ENCODE measurements at places on chromosomes 6 and 20.
A peak's percentile ranks its signal among the peaks of the same experiment; 100 is the strongest.

DNA sequence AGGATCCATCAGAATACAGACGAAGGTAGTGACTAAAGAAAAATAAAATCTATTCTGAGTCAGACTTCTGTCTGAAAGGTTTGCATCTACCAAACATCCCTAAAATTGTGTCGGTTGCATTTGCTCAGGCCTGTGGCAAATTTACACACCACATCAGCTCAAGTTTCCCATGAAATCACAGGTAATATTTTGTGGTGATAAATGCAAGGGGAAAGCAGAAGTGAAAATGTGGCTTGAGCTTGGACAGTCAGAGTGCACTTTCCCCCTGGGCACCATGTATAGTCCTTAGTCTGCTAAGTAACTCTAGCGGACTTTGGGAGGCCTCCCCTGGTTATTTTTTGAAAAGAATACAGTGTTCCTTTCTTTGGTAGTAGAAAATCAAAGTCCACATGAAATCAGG, 159.1 kb downstream of the PKHD1 start:
- DNase-seq = no peak

DNA sequence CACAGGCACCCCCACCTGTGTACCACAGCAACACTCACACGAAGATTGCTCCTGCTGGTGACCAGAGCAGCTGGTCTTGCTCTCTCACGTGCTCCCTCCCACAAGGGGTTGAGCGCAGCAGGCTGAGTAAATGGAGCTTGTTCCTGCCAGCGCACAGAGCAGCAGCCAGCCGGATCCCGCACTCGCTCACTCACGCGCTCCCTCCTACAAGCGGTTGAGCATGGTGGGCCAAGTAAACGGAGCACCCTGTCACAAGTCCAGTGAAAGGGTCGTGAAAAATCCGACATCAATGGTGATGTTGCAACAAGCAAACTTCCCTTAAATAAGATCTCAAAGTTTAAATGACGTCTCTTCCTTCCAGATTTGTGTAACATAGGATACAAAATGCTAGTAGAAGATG, 313.7 kb downstream of the FOXC1 start:
- DNase-seq = no peak

GRCh38 chr6:47203266-47203937, 106.3 kb downstream of the TNFRSF21 start:
- no peak for DNase-seq

DNA sequence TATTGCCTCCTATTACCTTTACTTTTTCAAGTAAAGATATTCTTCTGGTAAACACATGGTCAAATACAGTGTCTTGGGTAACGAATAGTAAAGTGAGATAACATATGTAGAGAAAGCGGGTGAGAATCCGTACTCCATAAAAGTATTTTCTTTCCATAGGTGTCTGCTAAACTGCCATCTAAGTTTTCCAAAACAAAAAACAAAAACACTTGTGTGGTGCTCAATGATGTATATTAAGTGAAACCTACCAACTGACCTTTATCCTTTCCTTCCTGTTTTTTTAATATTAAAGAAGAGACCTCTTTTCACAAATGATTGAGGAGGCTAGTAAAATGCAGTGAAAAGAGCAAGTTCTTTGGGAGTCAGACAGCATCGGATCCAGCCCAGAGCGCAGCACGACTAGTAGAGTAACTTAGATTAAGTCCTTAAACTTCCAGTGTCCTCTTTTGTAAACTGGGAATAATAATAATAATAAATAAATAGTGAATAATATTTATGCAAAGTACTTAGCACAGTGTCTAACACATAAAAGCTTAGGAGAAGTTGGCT, 437 bp upstream of the CDKAL1 start:
- DNase-seq = no peak

- DNase-seq = no peak
Observed at GRCh38 chr6:130138909-130139242, 83.9 kb downstream of the SAMD3 start.

GRCh38 chr6:111802015-111802414, 71.2 kb downstream of the FYN start:
- no peak for DNase-seq

- no peak for DNase-seq
Observed at GRCh38 chr6:168345896-168346754, 26.5 kb upstream of the DACT2 start.

DNA sequence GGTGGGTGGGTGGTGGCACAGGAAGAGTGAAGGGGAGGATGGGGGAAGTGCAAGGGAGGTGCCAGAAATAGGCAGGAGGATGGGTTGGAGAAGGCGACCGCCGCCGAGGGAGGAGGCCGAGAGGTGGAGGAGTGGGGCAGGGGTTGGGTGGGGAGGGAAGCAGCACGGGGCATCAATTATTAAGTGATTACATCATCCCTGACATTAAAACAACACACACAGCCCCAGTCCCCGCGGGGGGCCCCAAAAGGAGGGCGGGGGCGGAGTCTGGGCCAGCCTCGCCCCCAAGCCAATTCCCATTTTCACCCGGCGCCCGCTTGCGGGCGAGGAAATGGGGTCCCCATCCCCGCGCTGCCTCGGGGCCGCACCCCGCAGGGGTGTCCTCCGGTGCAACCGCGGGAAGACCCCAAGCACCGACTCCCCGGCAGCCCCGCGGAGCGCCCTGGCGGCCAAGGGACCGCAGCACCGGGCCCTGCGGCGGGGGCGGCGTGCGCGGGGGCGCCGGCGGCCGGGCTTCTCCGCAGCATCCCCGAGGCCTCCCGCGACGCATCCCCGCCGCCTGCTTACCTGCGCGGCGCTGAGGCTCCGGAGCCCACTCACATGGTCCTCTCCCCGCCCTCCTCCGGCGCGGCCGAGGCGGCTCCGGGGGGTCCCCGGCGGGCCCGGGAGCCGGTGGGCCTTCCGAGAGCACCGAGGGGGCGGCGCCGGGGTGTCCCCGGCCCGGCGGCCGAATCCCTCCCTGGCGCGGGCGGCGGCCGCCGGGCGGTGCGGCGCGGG, 663 bp downstream of the FYN start:
- DNase-seq = peak; percentile 74

DNA sequence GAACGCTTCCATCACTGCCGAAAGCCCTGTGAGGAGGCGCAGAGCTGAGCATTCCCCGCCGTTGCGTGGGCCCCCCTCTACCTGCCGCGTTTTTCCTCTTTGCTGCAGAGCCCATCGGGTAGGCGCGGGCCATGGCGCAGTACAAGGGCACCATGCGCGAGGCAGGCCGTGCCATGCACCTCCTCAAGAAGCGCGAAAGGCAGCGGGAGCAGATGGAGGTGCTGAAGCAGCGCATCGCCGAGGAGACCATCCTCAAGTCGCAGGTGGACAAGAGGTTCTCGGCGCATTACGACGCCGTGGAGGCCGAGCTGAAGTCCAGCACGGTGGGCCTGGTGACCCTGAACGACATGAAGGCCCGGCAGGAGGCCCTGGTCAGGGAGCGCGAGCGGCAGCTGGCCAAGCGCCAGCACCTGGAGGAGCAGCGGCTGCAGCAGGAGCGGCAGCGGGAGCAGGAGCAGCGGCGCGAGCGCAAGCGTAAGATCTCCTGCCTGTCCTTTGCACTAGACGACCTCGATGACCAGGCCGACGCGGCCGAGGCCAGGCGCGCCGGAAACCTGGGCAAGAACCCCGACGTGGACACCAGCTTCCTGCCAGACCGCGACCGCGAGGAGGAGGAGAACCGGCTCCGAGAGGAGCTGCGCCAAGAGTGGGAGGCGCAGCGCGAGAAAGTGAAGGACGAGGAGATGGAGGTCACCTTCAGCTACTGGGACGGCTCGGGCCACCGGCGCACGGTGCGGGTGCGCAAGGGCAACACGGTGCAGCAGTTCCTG, 693 bp downstream of the FAM50B start:
- no peak for DNase-seq

DNA sequence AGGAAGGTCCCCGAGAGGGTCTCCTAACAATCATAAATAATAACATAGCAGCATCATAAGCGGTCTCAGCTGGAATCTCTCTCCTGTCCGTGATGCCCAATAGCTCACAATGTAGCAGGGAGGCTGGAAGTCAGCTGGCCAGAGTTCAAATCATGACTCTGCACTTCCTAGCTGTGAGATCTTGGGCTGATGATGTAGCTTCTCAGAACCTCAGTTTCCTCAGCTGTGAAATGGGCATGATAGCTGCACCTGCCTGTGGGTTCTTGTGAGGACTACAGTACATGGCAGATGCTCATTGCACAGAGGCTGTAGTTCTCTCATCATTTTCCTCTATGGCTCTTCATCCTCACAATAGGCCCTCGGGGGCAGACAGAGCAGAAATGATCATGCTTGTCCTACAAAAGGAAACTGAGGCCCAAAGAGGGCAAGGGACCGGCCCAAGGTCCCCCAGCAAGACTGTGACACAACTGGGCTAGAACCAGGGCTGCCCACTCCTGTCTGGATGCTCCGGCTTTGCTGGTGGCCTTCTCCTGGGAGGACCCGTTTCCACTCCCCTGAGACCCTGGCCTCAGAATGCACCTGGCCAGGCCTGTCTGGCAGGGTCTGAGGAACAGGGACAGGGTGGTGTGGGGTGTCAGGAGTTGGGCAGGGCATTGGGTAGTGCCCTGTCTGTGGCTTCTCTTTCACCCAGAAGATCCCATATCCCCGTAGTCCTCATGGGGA, 17.7 kb downstream of the SLC12A5 start:
- no peak for DNase-seq

- DNase-seq = no peak
Observed at GRCh38 chr6:167921831-167922230, 75.6 kb upstream of the KIF25 start.

DNA sequence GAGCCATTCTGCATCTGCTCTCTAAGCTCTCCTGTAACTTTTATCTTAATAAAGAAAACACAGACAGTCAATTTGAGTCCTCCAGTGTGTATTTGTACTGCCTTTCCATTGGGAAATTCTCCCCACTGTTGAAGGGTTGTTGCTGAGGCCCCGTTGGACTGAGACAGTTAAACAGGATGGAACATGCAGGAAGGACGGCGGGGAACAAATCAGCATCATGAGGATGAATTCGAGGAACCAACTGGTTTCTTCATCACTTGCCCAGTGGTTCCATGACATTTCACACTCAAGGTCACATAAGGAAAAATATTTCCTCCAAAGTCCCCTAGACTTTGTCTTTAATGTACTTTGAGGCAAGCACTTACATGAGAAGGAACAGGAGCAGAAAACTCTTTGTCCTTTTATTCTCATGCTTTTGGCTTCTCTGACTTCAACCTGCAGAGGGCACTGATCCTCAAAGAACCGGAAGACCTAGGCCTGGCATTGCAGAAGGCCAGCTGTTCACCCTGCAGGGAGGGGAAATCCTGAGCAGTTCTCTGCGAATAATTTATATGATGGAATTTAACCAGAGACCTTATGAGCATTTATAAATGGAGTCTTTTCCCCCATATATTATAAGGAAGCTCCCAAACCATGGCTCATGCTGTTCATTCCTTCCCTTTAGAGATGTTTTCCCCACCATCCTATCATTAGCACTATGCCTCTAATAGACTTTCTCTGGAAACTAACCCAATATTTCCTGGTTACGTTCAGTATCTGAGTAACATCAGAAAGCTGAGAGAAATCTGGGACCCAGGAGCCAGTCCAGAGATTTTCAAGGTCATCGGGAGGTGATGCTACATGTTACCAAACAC, 55.2 kb upstream of the ADGRF1 start:
- no peak for DNase-seq

DNA sequence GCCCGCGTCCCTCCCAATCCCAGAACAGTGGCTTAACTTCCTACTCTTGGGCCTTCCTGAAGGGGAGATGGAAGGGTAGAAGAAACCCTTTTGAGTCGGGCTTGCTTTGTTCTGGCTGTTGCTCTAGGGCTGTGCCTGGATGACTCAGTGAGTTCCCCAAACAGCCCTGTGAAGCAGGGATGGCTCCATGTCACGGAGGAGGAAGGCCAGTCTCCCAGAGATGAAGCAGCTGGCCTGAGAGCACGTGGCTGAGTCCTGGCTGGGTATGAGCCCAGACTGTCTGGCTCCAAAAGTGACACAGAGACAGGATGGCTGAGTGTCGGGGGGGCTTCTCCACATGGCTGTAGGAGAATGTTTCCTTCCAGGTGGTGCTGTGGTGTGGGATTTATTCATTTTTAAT, 4.6 kb downstream of the SYTL3 start:
- no peak for DNase-seq

GRCh38 chr6:105771313-105771970, 314.7 kb upstream of the PRDM1 start:
- no peak for DNase-seq

- DNase-seq = no peak
Observed at GRCh38 chr6:12010635-12011275, 1.4 kb upstream of the HIVEP1 start.

DNA sequence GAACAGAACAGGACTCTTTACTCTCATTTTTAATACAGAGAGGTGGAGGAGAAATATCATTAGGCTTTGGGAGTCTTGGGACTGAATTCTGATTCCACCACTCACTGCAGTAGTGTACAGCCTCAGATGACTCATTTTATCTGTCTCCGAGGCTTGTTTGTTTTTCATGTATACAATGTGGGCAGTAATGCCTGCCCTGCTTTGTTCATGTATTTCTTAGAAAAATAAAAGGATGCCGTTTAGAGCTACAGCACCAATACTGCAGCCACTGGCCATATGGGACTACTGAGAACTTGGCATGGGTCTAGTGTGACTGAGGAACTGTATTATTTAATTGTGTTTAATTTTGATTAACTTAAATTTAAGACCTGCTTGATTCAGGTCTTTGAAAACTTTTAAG, 41.2 kb upstream of the JAG1 start:
- DNase-seq = no peak

DNA sequence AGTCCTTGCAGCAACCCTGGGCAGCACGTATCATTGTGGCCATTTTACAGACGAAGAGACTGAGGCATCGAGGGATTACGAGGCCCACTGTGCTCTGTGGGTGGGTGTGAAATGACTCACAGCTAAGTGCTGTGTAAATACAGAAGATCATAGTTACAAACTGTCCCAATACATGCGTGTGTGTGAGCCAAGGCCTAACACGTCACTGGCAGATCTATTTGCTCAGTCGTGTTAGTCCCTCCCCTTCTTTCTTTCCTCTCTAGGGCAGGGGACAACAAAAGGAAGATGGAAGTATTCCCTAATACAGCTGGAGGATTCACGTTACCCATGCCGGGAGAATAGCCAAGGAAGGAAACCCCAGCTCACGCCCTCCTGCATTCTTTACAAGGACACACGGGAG, 175.9 kb downstream of the CDC5L start:
- DNase-seq = no peak

- DNase-seq = no peak
Observed at GRCh38 chr6:116298973-116299372, 19.2 kb upstream of the TSPYL1 start.

GRCh38 chr6:84280030-84280429, 52.6 kb upstream of the CEP162 start:
- no peak for DNase-seq

- no peak for DNase-seq
Observed at GRCh38 chr6:169976301-169977081, 225.1 kb downstream of the ERMARD start.
